ENCODE measurements at places on chromosomes 7 and 10.

- no peak for DNase-seq
Observed at GRCh38 chr10:46310851-46311250, 24.1 kb downstream of the ANTXRL start.

DNA sequence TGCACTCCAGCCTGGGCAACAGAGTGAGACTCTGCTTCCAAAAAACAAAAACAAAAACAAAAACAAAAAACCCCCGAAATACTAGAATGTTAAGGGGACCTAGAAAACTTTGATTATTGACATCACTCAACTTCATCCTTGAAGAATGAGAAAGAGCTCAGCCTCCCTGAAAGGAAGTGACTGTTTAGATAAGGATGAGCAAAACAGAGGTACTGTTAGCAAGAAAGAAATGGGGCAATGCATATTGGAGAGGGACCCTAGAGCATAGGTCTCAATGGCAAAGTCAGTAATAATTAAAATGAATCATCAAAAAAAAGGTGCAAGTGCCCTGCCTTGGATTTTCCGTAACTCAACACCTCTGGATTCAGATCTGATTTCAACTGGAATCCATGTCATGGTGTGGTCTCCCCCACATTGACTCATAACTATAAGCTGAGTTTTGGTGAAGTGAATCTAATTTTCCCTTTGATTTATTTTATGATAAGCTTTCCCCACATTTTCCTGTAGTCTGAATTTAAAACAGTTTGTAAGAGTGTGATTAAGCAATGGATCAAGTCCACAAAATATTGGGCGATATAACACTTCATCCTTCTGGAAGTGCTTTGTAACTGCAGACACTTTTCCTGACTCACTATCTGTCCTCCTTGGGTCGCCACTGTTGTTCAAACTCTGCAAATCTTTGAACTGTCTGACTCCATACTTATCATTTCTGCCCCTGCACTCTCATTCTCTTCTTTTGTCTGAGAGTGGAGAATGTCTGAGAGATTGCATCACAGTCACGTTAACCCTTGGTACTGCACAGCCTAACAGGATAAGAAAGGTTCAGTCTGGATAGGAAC lies 224.8 kb upstream of the LYZL1 start:
- DNase-seq = no peak

DNA sequence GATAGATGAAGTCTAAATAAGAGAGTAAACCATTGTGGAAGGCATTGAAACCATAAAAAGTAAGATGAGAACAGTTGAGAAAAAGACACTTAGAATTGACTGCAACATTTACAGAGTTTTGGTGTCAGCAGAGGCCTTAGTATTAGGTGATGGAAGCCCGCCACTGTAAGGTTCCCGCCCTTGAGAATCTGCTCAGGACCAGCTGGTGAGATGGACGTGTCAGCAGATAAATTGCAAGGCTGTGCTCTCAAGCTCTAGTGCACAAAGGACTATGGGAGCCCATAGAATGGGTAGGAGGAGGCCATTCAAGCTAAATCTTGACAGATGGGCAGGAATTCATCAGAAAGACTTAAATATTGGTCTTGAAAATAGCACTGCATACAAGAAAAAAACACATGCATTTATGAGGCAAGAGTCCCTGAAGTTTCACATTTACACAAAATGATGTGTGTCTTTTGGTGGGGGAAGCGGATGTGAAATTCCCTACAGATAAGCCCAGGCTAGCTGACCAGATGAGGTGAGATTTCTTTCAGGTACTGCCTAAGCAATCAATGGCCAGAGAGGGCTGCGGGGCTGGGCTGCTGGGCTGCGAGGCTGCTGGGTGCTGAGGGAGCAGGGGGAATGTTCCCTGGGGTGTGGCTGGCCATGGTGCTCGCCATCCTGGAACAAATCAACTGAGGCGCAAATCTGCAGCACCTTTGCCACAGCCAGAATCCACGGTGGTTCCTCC lies 42.5 kb downstream of the SYPL1 start:
- DNase-seq = no peak

DNA sequence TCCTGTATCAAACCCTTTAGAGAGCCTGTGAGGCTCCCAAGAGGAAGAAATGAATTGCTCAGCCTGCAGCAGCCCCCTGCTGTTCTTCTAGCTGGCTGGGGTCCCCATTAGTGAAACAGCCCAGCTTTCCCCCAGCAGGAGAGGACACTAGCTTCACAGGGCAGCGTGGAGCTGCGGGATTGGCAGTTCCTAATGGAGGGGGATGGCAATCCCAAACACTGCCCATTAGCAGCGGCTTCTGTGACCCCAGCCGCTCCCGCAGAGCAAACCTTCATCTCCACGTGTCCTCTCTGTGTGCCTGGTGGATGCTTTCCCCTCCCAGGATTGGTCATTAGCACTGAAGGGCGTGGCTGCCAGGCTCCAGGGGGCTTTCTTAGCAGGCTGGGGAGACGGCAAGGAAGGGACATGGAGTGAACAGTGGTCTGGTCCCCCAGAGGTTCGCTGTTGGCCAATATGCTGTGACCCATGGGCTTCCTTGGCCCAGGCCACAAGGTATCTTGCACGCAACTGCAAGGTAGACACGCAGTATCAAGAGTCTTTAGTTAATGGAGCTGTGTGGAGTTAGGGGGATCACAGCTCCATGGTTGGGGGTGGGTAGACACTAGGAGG lies 322.5 kb upstream of the ZMIZ1 start:
- DNase-seq = no peak

DNA sequence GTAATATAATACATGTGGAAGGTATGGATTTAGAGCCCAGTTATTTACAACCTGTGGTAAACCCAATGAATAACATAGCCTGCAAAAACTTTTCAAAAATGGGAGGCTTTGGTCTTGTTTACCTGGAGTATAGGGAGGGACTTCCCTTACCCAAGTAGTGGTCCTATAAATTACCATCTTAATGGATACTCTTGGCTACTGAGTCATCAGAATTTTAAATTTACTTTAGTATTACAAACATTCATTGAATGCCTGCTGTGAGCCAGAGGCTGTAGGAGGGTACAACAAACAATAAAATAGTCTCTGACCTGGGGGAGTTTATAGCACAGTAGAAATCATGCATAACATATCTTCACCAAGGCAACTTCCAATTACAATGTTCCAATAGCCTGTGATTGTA lies 365.1 kb downstream of the BBS9 start:
- no peak for DNase-seq

- no peak for DNase-seq
Observed at GRCh38 chr7:51316666-51317581, at the start of gene COBL. TSS of gene COBL (minus strand) at chr7:51316809. CDS start at chr7:51316633, 176 bp downstream.

DNA sequence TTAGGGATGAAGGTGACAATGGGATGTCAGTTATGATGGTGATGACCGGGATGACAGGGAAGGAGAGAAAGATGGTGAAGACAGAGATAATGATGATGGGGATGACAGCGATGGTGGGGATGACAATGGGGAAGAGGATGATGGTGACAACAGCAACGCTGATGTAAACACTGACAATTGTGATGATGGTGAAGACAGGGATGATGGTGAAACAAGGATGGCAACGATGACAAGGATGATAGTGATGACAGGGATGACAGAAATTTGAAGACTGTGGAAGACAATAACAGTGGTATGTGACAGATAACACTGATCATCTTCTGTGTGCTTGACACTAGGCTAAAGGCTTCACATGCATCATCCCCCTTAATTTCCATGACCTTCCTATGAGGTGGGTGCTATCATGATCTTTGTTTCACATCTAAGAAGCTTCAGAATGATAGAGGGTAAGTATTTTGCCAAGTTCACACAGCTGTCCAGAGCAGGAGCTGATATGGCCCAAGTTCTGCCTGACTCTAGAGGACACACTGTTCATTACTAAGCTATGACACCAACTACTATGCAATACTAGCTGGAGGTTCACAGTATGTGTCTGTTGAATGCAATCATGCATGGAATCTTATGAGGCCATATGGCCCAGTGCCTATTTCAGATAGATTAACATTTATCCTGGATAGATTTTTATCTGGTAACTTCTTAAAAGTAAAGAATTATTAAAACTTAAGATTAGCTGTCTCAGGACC lies 105.6 kb downstream of the RNLS start:
- DNase-seq = no peak

GRCh38 chr7:120819861-120820260 lies 38.1 kb downstream of the TSPAN12 start:
- DNase-seq = no peak

- DNase-seq = no peak
Observed at GRCh38 chr7:74033372-74034311, 5.7 kb downstream of the ELN start.

- DNase-seq = no peak
Observed at GRCh38 chr7:538764-539685, 19.4 kb upstream of the PDGFA start.

- no peak for DNase-seq
Observed at GRCh38 chr7:146690987-146691386, 574.4 kb downstream of the CNTNAP2 start.

DNA sequence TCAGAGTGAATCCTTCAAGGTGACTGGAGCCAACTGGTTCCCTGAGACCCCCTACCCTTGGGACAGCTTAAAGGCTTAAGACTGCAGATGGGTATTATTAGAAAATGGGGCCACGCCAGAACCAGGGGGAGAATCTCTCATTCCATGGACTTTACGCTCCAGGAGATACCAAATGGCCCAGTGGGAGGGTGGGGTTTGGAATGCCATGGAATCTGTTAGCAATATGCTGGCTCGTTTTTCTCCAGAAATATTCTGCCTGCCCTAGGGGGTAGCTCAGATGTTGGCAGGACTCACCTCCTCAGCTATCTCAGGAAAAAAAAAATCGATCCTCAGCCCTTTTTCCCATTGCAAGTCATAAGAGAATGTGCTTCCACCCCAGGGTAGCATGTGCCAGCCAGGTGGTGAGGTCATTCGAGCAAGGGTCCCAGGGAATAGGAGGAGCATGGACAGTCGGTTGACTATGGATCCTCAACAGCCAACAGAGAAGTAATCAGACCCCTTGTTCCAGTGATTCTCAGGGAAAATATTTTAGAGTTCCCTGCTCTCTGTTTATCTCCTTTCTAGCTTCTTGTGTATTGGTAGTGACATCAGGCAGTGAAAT lies 22.9 kb downstream of the SVIL start:
- no peak for DNase-seq
